Neural progenitor cell (in vitro differentiated cells): ENCODE measurements at places on chromosomes 3 and 15.
A peak's percentile ranks its signal among the peaks of the same experiment; 100 is the strongest.

DNA sequence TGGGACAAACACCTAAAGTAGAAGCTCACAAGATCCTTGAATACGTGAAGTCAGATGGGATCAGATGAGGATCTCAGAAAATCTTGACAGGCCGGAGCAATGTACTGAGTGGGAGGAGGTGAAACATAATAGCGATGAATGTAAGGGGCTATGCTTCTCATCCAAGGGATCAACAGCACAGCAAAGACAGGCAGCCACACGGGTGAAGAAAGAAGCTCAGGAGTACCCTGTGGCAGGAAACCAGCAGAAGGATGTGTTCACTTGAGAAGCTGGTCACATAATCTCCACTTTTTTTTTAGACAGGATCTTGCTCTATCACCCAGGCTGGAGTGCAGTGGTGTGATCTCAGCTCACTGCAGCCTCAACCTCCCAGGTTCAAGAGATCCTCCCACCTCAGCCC is 92.4 kb downstream of the MEGF11 start:
- DNase-seq, result no peak

DNA sequence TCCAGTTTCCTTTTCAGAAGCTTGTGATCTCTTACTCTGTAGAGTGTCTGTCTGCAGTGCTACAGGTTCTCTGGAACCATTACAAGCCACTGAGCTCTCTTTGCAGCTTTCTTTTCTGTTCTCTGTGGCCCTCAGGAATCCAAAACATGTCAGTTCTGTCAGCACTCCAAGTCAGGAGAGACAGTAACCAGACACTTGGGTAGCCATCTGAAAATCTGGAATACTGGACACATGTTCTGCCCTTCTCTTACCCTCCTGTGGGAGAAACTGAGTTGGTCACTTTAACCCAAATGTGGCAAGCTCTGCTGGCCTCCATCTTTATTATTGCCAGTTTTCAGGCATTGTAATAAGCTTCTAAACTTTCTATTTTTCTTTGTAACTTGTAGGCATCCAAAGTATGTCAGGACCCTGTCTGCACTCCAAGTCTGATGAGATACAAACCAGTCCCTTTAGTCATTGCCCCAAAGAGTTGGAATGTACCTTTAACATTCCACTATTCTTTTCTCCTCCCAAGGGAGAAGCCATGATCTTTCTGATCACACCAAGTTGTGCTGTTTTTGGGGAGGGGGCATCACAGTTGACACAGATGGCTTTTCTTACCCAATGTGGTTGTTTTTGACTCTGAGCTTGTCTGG is 183.7 kb downstream of the DPH6 start:
- no peak for DNase-seq

- no peak for DNase-seq
Observed at GRCh38 chr15:60795889-60796288, 316.9 kb upstream of the ICE2 start.

- DNase-seq, result no peak
Observed at GRCh38 chr3:156172536-156172935, 52.2 kb downstream of the KCNAB1 start.

DNA sequence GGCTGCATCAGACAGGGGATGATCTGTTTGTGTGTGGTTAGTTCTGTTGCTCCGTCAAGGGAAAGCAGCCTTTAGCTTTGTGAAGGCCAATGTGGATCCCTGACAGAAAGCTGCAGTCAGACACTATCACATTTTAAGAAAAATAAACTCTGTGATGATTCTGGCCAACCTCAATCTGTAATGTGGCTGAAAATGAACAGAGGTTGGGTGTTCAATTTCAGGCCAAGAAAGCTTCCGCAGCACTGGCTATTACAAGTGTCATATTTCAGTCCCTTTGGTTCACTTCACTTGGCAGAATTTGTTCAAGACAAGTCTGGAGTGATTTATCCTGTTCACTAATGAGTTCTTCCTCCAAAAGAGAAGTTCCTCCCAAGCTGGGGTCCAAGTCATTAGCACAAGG is 571.8 kb upstream of the IL12A start:
- DNase-seq, result peak; percentile 39

- DNase-seq, result no peak
Observed at GRCh38 chr3:149462051-149462450, 12.4 kb upstream of the TM4SF4 start.

GRCh38 chr3:1892459-1892858 is 206.2 kb upstream of the CNTN4 start:
- no peak for DNase-seq

DNA sequence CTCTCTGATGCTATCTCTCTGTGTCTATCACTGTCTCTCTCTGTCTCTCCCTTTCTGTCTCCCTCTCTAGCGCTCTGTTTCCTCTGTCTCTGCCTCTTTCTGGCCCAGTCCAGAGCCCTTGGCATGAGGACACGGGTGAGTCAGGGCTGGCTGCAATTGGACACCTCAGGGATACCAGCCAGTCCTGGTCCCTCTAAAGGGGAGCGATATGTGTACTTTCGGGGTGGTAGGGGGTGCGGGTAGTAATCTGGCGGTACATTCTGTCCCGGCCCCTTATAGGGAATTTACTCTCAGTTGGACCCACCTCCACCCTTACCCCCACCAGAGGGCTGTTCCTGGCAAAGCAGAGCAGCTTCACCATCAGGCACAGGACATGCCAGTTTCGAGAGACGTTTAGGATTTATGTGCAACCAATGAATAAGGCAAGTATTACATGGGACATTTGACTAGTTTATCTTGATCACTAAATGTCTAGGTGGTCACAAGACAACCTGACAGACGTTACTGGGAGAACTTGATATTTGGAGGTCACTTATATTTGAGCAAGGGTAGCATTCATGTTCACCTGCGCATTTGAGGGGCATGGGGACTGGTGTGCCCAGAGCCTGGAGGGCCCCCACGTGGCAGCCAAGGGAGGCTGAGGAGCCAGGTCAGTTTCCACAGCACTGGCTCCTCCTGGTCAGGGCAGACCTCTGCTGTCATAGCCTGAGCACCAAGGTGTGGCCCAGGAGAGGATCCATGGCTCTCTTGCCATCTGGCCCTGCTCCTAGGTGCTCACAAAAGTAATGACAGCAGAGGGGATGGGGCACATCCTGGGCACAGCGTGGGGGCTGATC is 256.1 kb downstream of the PLCL2 start:
- no peak for DNase-seq

GRCh38 chr3:69143612-69144011 is 21.2 kb upstream of the LMOD3 start:
- no peak for DNase-seq

DNA sequence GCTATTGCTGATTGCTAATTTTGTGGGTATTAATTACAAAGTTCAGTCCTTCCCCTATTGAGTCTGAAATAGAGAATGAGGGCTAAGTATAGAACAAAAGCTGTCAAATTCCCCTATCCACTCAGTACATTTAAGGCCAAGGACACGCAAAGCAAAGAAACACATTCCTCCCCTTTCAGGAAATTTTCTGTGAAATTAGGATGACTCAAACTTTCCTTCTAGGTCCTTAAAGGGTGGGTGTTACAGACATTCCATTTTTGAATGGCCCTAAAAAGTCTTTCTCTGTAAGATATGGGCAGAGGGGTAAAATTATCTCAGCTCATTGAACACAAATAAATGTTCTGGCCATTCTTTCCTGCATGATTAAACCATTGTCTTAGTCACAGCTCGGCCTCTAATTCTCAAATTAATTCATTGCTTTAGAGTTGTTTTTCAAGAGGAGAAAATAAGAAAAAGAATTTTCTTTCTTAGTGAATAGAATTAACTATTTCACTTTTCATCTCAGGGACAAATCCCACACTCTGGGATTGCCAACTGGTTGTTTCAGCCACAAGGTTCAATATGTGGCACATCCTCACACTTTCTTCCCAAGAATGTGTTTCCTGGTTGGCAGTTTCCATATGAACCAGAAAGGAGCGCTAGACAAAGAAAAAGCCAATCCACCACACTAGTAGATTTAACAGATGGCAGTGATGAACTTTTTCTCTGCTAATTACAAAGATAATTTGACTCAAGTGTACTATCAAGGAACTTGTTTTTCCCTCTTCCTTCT is 424.1 kb downstream of the ZNF385D start:
- DNase-seq, result peak; percentile 4

GRCh38 chr3:73409138-73409763 is 215.5 kb downstream of the PDZRN3 start:
- DNase-seq, result no peak

GRCh38 chr15:31153531-31153930 is 52.0 kb upstream of the TRPM1 start:
- DNase-seq, result no peak
